Memory B cell (primary cell): ENCODE measurements at places on chromosomes 16 and 17.

DNA sequence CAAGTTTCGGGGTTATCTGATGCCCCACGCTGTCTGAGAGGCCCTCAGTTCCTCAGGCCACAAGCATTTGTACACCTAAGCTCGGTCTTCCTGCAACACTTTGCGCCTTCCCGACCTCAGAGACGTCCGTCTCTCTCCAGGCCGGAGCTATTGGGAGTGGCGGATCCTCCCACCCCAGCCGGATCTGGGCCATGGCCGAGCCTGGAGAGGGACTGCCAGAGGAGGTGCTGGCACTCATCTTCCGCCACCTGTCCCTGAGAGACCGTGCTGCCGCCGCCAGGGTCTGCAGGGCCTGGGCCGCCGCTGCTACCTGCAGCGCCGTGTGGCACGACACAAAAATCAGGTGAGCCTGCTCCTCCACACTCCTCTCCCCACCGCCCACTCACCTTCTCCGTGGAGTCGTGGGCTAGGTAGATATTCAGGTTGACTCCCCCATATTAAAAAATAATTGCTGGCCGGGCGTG, 1.9 kb downstream of the FBXL8 start:
- no peak for DNase-seq

DNA sequence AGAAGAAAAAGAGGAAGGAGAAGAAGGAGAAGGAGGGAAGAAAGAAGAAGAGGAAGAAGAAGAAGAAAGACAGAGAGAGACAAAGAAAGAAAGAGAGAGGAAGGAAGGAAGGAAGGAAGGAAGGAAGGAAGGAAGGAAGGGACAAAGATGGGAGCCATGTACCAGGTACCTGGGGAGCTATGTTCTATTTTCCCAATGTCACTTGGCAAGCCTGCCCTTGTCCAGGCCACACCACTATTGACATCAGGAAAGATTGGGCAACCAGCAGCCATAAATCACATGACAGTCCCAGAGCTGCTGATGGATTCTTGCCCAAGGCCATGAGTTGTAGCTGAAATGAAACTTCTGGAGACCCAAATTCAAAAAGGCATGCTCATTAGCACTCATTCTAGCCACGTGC, 2.7 kb upstream of the CES1 start:
- no peak for DNase-seq

DNA sequence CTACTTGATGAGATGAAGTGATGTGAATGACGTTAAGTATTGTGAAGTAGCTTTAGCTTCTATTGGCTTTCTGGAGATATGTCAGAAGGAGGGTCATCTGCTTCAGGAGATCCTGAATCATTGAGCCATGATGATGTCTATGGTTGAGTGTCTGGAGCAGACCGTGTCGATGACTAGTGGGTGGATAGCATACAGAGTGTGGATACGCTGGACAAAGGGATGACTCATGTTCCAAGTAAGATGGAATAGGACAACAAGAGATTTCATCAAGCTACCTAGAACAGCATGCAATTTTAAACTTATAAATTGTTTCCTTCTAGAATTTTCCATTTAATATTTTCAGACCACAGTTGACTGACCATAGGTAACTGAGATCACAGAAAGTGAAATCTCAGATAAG, 116.1 kb upstream of the RBBP6 start:
- DNase-seq, result no peak

DNA sequence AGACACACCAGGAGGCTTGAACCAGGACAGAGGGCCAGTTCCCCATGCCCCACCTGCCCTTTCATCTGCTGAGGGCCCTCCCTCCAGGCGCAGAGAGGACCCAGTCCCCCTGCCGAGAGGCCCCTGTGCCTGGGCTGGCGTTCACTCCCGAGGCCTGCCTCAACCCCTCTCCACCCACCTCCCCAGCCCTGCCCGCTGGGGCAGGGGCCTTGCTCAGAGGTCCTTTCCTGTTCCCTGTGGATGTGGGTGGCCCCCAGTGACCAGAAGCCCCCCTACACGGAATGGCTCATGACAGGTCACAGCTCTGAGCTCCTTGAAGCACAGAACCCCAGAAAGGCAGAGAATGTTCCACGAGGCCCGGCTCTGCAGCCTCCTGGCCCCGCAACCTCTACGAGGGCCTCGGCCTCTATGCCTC, 6.7 kb downstream of the TMC6 start:
- DNase-seq, result no peak

- DNase-seq, result no peak
Observed at GRCh38 chr16:13793841-13794409, 126.0 kb upstream of the ERCC4 start.

GRCh38 chr16:73051961-73052360, 4.0 kb upstream of the ZFHX3 start:
- DNase-seq, result no peak
